CD4-positive, alpha-beta T cell treated with Interleukin-1 beta for 1 hour (primary cell): ENCODE measurements at places on chromosomes 3 and 15.

DNA sequence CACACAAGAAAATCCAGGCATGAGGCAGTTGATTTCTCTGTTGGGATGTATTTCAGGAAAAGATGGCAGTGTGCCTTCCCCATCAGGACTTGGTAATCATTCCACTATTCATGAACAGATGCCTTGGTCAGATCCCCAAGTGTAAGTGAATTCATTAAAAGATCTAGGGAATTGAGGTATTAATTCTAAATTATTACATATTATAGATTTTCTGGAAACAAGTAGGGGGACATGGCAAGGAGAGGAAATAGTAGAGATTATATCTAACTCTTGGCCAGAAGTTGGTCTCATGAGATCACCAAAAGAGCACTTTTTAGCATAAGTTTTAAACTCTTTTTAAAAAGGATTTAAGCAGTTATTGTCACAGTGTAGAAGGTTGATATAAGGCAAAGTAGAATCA lies 74.4 kb upstream of the MDFIC2 start:
- no peak for DNase-seq

- DNase-seq: no peak
Observed at GRCh38 chr3:160038862-160039562, 50.4 kb downstream of the IL12A start.

GRCh38 chr15:99486371-99487336 lies 79.1 kb upstream of the MEF2A start:
- DNase-seq: no peak

GRCh38 chr3:66097647-66098046 lies 58.9 kb upstream of the MAGI1 start:
- no peak for DNase-seq

DNA sequence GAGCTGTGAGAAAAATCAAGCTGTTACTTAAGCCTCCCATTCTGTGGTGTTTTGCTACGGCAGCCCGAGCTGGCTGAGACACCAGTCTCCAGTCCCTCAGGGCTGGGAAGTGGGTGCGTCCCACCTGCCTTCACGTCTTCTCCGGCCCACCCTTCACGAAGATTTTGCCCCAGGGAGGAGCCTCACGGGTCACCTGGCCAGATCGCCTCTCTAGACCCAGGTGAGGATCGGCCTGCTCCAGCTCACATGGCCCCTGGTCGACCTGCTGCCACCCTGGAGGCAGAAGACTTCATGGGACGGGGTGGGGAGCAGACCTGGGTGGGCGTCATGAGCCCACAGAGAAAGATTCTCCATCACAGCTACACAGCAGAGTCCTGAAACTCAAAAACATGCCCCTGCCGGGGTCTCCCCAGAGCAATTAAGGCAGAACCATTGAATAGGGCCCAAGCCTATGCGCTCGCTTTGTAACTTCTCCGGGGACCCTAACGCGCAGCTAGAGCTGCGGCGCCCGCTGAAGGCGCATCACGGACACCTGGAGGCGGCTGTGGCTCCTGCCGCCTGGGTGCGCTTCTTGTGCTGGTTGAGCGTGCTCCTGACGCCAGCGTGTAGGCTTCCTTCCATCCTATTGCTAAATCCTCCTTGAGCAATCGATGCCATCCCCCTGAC lies 92.6 kb upstream of the ALDH1A3 start:
- no peak for DNase-seq

- peak; percentile 60 for DNase-seq
Observed at GRCh38 chr3:9352917-9353752, 9.7 kb upstream of the THUMPD3 start.

DNA sequence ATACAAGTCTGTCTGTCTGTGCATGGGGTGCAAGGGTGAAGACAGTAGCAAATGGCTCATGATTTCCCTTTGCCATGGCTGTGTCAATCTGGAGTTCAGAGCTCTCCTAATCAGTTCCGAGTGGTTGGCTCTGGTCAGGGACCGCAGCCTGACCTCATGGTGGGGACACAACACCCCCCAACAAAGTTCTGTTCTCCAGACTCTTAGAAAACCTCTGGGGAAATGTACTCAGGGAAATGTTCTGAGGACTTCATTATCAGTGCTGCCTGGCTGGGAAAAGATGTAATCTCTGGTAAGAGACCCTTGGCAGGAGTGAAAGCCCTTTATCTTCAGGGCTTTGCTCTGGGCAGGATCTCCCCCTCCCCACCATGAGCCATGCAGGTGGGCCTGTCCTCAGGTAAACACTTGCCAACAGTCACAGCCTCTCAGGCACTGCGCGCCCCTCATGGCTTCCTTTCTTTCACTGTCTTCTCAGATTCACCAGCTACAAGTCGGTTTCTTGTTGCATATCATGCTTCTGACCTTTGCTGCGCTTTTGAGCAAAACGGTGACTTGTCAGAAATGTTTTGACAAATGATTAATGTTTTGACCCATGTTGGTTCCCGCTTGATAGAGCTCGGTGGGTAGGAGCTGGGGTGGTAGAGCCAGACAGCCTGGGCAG lies 95.5 kb downstream of the ST6GAL1 start:
- peak; percentile 28 for DNase-seq

- DNase-seq: no peak
Observed at GRCh38 chr3:11604139-11604892, 39.4 kb downstream of the VGLL4 start.

DNA sequence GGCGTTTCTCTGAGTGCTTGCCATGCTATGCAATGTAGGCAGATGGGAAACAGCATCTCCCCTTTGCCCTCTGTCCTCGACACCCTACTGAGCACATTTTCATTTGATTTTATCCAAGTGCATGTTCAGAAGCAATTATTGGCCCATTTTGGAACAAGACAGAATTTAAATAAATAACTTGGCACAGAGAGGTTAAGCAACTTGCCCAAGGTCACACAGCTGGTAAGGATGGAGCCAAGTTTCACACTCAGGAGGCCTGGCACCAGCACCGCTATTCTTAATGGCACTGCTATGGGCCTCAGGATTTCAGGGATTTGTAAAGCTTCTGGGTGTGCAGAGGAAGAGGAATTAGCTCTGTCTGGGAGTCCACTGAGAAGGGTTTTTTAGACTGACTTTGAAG lies 2.5 kb upstream of the GRIP2 start:
- DNase-seq: no peak

GRCh38 chr15:74053941-74054529 lies 28.3 kb downstream of the GOLGA6A start:
- peak; percentile 65 for DNase-seq

DNA sequence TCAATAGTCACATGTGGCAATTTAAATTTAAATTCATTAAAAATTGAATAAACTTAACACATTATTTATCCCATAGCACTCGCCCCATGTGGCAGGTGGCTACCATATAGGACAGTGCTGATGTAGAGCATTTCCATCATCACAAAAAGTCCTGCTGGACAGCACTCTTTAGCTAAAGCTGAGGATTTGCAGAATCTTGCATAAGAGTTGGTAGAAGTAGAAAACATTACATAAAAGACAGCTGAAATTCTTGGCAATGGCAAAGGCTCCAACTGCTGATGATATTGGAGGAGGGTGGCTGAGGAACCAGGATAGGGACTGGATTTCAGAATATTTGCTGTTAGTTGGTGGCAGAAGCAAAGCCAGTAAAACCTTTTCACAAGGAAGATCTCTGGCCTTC lies 230.7 kb upstream of the SATB1 start:
- no peak for DNase-seq

GRCh38 chr3:124257336-124257864 lies 265.5 kb upstream of the ROPN1 start:
- DNase-seq: no peak

DNA sequence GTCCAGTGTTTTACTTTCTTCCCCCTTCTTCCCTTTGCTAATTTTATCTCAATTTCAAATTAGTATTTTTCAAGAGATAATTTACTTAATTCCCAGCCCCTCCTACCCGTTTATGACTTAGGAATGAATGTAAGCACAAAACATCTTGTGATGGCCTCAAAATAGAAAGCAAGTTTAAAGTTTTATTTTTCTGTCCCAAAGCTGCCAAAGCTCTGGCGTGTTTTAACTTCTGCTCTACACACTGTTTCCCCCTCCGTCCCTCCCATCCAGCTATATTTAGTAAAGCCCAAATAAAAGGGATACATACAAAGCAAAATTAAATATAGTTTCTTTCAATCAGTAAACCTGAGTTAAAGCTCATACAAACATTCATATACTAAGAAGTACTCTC lies 59.9 kb downstream of the IGF2BP2 start:
- no peak for DNase-seq

- no peak for DNase-seq
Observed at GRCh38 chr3:66629150-66629981, 128.5 kb upstream of the LRIG1 start.

DNA sequence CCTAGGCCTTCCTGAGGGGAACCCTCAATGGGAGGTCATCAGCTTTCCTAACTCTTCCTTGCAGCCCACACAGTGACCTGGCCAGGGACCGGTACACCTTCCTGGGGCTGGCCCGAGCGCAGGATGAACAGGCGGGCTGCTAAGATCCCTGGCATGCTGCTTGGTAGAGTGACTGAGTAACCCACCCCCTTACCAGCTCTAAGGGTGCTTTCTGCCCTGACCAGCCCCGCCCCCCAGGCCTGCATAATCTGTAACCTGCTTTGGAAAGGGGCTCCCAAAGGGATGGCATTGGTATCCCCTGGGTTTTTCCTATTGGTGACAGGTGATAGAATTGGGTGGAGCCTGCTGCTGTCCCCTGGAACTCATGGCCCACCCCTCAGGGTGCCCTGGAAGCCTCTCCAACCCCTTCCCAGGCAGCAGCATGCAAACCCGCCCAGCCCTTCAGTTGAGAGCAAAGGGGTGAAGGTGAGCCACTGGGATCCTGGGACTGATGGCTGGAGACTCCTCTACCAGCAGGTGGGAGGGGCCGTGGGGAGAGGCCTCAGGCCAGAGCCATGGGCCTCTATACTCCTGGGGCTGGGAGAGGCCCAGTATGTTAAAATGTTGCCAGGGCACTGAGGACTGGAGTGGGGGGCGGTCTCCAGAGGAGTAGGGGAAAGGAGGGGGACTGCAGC lies 11.1 kb upstream of the KIF7 start:
- no peak for DNase-seq

- no peak for DNase-seq
Observed at GRCh38 chr15:54820811-54821210, 375.9 kb downstream of the RSL24D1 start.

DNA sequence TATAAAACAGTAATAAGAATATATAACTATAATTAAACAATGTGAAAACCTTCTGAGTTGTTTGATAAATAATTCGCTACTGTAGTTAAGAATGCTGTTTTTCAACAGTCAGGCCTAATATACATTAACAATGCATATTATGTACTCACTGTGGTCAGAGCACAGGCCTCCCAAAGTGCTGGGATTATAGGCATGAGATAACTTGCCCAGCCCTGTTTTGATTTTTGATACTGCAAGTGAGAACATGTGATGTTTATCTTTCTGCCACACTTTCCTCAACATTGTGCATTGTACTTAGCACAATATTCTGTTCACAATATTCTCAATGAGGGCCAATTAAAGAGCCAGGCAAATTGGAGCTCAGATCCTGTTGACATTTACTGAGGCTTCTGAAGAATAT lies 274.5 kb upstream of the RARB start:
- no peak for DNase-seq

GRCh38 chr3:154552338-154552737 lies 122.3 kb upstream of the GPR149 start:
- no peak for DNase-seq

DNA sequence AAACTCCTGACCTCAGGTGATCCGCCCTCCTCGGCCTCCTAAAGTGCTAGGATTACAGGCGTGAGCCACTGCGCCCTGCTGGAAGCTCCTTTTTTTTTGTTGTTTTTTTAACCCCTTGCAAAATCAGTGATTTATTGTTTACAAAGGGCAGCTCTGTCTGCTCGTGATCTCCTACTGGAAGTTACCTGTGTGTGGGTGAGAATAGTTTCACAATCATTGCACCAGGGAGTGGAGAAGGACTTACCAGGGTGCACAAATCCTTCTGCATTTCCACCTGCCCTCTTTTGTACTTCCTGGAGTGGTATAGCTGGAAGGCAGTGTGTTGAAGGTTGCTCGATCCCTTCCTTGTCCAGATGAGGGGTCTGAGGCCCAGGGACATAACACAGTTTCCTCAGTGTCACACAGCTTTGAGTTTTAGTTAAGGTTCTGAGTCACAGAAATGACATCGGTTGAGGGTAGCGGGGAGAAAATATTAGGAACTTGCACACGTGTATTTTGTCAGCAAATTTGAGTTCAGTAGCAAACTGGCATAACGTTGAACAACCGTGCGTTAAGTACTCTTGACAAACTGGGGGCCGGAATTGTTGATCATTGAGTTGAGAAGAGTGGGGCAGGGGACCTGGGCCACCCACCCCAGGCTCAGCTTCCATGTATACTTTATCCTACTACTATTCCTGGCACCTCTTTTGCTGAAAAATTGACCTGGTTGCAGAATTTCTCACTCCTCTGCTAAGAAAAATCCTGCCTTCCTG lies 11.3 kb upstream of the TRAK1 start:
- DNase-seq: no peak

DNA sequence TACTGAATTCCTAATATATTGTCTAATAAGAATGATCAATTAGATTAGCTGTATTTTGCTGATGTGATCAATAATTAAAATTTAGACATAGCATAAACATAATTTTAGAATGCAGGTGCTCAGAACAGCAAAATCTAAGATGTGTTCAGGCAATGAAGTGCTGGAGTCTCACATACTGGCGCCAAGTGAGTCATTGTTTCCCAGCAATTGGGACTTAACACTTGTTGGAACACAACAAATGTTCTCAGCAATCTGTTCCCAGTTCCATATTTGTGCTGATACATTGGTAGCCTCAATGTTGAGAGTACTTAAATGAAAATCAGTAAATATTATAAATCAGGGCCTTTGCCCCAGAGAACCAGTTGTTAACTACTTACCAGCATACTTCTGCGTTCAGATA lies 619.0 kb downstream of the ROBO1 start:
- DNase-seq: no peak

- DNase-seq: no peak
Observed at GRCh38 chr3:27326629-27327545, 42.3 kb downstream of the NEK10 start.

DNA sequence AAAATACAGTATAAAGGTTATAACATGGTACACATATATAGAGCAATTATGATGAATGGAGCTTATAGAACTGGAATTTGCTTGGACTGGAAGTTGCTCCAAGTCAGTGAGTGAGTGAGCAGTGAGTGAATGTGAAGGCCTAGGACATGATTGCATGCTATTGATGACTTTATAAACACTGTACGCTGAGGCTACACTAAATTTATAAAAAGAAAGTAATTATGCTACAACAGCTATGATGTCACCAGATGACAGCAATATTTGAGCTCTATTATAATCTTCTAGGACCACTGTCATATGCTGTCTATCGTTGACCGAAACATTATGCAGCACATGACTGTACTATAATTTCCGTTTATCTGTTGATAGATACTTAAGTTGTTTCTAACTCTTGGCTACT lies 463.3 kb downstream of the EPHA6 start:
- no peak for DNase-seq
